Vein endothelial cell (primary cell): ENCODE measurements at places on chromosomes 2 and 18. TPM values are rescaled to one million over a fixed set of nuclear protein-coding genes. Genes with fewer than 3 reads are reported as not detected.

TYMS gene
- total RNA-seq: 15.0 and 32.8 TPM in 2 replicates

LOXL3 gene
- 1.6 and 2.2 TPM in 2 replicates for total RNA-seq

ITPRIPL1 gene
- total RNA-seq: 2.9 and 3.4 TPM in 2 replicates

PXDN gene
- total RNA-seq: 449 and 560 TPM in 2 replicates

PRKAG3 gene
- not detected in 2 replicates for total RNA-seq

RTTN gene
- 21.9 and 22.4 TPM in 2 replicates for total RNA-seq

GPBAR1 gene
- 0.10 and 0.33 TPM in 2 replicates for total RNA-seq

XPO1 gene
- total RNA-seq: 174 and 199 TPM in 2 replicates

SCN7A gene
- total RNA-seq: not detected in 2 replicates

AQP4 gene
- total RNA-seq: not detected in 2 replicates

CRYGC gene
- not detected in 2 replicates for total RNA-seq

TRABD2A gene
- total RNA-seq: 1.1 and 2.0 TPM in 2 replicates

POTEC gene
- not detected in 2 replicates for total RNA-seq

CCNYL1 gene
- 29.7 and 42.0 TPM in 2 replicates for total RNA-seq

ABCG8 gene
- not detected in 2 replicates for total RNA-seq

IL1F10 gene
- total RNA-seq: not detected in 2 replicates

PSMA8 gene
- not detected in 2 replicates for total RNA-seq

CCDC74A gene
- total RNA-seq: 4.8 and 5.9 TPM in 2 replicates

CXCR2 gene
- not detected in 2 replicates for total RNA-seq

TEX44 gene
- not detected in 2 replicates for total RNA-seq

RNF125 gene
- 2.0 and 4.8 TPM in 2 replicates for total RNA-seq

G6PC2 gene
- total RNA-seq: not detected in 2 replicates

SP110 gene
- total RNA-seq: 10.1 and 10.3 TPM in 2 replicates

CLEC4F gene
- total RNA-seq: not detected in 2 replicates

DHRS9 gene
- total RNA-seq: 0.33 and 3.7 TPM in 2 replicates

DYSF gene
- 148 and 182 TPM in 2 replicates for total RNA-seq

LAPTM4A gene
- total RNA-seq: 118 and 120 TPM in 2 replicates
